ENCODE measurements at places on chromosomes 2 and 18.

DNA sequence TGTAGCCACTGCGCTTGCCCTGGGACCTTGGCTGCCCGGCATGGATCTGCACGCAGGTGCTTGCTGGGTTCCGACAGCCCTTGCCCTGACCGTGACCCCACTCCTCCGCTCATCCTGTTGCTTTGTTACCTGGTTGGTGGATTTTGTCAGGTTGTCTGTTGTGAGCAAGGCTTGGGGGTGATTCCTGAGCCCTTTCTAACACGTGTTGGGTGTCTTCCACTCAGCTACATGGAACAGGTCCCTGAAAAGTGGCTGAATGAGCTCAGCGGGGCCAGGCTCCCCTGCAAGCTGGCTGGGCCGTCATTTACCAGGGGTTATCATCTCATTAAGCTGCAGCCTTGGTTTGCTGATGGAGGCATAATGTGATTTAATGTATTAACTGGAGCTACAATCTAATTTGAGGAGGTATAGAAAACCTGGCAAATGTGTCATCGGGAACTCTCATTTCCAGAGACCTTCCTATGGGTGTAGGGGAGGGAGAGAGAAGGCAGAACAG lies 24.6 kb downstream of the RAMP1 start:
- DNase-seq, result no peak

DNA sequence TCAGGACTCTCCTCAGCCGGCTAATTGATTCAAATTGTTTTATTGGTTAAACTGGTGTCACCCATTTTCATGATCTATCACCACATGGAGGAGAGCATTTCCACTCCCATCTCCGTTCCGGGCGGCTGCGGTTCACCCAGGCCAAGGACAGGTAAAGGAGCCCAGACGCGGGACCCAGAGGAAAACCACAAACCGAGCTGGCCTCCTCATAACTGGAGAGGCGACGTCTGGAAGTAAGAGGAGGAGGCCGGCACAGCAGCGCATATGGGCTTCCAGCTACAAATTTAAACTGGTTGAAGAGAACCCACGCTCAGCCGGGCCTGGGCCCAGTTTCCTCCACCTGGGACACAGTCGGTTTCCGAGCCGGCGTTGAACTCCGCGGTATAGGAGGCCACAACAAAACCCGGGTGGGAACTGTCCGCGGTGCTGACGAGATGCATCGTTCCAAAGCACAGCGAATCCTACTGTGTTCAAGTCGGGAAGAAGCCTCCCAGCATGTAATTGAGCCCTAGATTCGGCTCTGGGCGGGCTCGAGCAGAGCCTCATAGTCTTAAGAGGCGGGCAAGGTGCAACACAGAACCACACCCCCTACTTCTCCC lies 3.0 kb upstream of the SKOR2 start:
- peak; percentile 55 for DNase-seq

DNA sequence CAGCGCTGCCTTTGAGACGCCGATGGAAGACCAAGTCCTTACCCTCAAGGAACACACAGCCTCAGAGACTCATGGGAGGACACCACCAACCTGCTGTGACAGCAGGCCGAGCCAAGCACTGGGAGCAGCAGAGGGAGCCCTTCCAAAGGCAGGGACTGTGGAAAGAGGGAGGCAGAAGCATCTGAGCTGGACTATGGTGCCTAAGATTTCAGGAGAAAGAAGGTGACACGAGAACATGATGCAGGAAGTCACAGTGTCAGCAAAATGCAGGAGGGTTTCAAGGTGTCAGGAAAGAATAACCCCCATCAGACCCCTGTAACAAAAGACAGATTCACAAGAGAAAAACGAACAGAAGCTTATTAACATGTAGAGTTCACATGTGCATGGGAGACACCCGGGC lies 24.2 kb upstream of the COX7A2L start:
- no peak for DNase-seq

DNA sequence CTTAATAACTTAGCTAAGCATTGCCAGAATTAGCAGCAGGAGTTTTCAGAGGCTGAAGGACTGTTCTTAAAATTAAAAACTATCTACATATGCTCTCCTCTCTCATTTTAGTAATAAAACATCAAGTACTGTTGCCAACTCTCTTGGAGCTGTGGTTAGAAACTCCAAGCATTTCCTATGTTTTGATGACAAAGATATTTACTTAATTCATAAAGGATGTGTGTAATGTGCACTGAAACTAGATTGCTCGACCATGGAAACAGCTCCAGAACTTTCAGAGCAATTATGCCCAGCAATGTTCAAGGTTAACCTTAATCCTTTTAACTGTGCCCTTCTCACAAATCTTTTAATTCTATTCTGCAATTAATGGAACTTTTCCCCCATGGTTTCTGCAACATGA lies 8.4 kb downstream of the GRP start:
- no peak for DNase-seq
